ENCODE measurements at places on chromosomes 11 and 22. TPM values are rescaled to one million over a fixed set of nuclear protein-coding genes. Genes with fewer than 3 reads are reported as not detected.

Gene LAYN
- 40.2 TPM for total RNA-seq

Gene JAML
- total RNA-seq, result 2.4 TPM

Gene PLAAT5
- 4.2 TPM for total RNA-seq

- H3K36me3 ChIP-seq, result no peaks in the 10 kb centered on the region
- no peaks in the 10 kb centered on the region for H3K4me1 ChIP-seq
Observed at GRCh38 chr11:106389101-106389500, 311.6 kb downstream of the AASDHPPT start.

DNA sequence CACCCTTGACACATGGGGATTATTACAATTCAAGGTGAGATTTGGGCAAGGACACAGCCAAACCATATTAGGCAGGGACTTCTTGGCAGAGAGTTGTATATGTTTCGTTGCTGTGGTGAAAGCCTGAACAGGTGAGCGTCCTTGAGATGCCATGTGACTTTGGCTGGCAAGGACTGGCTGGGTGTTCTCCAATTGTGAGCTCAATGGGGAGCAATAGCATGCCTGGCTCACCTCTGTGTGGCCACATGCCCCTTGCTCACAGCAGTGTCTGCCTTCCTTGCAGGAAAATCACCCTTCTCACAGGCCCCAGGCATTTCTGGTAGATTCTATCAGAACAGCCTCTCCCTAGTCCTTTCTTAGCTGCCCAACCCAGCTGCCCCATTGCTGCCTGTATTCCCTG lies 105.5 kb downstream of the PARVA start:
- no peak for DNase-seq
- H3K27ac ChIP-seq, result no peak overlapping the region
- H3K4me3 ChIP-seq, result no peak overlapping the region
- no peaks in the 10 kb centered on the region for H3K27me3 ChIP-seq
- H3K36me3 ChIP-seq, result no peaks in the 10 kb centered on the region

- no peaks in the 10 kb centered on the region for H3K36me3 ChIP-seq
- no peaks in the 10 kb centered on the region for H3K4me1 ChIP-seq
- no peak overlapping the region for H3K4me3 ChIP-seq
- no peak for DNase-seq
- no peak overlapping the region for H3K27ac ChIP-seq
Observed at GRCh38 chr22:27378311-27378800, 423.2 kb downstream of the MN1 start.

DNA sequence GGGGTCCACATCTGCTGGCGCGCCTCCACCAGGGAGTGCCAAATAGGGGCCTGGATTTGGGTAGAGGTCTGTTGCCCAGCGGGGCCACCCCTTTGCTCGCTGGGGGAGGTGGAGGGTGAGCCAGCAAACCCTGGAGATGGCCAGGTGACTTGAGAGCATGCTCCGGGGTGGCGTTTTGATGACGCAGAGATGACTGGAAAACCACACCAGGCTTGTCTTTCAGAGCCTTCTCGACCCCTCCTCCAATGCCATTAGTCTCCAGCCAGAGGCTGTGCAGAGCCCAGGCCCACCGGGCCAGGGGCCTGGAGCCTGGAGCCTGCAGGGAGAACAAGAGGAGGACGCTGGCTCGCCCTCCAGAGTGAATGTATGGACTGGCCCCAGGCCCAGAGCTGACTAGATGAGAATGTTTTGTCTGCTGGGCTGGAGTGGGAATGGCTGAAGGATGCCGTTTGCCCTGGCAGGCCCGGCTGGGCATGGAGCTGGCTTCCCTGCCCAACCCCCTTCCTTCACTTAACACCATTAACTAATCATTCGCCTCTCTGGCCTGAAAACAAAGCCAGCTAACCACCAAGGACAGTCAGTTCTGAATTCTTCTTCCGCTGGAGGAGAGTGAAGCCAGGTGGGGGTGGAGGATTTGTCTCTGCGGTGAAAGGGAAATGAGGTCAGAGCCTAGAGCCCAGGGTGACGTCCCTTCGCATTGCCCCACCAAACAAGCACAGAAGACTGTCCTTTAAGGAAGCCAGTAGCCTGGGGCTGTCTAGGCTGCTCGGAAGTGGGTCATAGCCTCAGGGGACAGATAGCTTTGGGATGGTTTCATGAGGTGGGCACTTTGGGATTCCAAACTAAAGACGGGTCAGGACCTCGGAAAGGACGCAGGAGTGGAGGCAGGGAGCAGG lies 1.6 kb upstream of the MCAM start:
- no peaks in the 10 kb centered on the region for H3K36me3 ChIP-seq
- no peaks in the 10 kb centered on the region for H3K27me3 ChIP-seq
- H3K27ac ChIP-seq, result peak overlapping the region; percentile 93
- peaks cover 6% of the 10 kb centered on the region for H3K4me1 ChIP-seq
- no peak overlapping the region for H3K4me3 ChIP-seq

DNA sequence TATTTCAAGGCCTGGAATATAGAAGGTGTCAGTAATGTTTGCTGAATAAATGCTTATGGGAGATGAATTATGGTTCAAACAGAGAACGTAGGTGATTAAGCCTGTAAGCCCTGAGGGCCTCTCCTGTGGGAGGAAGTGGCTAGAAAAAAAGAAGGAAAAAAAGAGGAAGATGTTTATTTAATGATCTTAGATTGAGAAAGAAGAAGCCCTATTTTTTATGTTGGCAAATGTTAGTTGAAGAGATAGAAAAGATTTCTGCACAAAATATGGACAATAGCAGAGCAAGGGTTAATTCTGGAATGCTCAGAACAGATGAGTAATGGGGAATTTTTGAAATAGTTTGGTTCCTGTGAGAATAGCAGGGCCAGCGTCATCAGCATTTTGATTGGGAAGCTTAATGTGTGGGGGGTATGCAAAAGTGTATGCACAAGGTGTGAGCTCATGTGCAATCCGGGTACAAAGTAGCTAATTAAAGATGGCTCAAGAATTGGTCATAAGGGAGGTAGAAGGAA lies 95.7 kb downstream of the TEAD1 start:
- no peak for DNase-seq
- no peaks in the 10 kb centered on the region for H3K4me1 ChIP-seq
- no peak overlapping the region for H3K4me3 ChIP-seq

DNA sequence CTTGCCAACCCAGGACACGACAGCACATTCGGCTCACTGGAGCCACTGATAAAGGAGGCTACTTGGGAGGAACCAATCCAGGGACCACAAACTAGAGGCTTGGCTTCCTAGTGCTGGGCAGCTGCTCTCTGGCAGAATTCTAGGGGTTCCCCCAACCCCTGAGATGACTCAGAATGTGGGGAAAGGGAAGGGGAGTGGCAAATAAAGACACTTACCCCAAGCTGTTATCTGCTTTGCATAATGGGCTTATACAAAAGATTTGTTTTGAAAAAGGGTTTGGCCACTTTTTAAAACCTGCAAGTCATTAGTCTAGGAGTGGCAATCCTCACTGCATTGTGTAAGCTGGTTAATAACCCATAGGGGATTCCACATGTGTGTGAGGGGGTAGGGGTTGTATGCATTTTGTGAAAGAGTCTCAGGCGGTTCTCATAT lies 64.1 kb upstream of the LMO1 start:
- DNase-seq, result no peak
- no peaks in the 10 kb centered on the region for H3K4me1 ChIP-seq

DNA sequence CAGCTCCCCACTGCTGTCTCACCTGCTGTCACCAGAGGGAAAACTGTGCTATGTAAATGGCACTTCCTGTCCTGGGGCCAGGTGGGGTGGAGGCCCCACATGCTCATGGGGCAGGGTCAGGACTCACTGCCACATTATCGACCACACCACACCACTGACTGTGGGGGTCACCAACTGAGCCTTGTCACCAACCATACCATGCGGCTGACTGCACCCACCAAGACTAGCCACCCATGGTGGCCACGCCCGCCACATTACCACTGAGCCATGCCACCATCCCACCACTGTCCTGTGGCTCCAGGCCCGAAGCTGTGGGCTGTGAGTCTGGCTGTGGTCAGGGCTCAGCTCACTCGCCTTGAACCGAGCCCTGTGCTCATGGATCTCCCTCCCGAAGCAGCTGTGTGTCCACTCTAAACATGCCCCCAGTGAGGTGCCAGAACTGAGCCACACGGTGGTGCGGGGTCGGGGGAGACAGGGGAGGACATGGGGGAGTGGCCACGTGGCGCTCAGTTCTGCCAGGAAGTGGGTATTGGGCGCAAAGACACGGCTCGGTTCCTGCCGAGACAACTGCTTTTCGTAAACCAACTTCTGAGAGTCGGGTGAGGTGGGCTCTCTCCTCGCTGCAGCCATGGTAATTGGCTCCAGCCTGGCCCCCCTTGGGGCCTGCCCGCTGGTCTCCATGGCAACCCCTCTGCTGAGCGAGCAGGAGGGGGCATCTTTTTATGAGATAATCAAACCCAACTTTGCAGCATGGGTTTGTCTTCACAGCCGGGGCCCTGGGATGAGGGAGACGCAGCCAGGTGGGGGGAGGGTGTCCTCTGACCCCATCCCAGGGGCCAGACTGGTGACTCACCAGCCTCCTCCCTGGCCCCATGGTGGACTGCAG lies 23.2 kb downstream of the RTN4R start:
- no peaks in the 10 kb centered on the region for H3K4me1 ChIP-seq
- H3K27ac ChIP-seq, result no peak overlapping the region
- H3K36me3 ChIP-seq, result no peaks in the 10 kb centered on the region
- H3K27me3 ChIP-seq, result no peaks in the 10 kb centered on the region

GRCh38 chr11:134734141-134734845 lies 322.3 kb upstream of the B3GAT1 start:
- H3K36me3 ChIP-seq, result no peaks in the 10 kb centered on the region
- DNase-seq, result no peak
- no peaks in the 10 kb centered on the region for H3K27me3 ChIP-seq
- no peak overlapping the region for H3K27ac ChIP-seq

DNA sequence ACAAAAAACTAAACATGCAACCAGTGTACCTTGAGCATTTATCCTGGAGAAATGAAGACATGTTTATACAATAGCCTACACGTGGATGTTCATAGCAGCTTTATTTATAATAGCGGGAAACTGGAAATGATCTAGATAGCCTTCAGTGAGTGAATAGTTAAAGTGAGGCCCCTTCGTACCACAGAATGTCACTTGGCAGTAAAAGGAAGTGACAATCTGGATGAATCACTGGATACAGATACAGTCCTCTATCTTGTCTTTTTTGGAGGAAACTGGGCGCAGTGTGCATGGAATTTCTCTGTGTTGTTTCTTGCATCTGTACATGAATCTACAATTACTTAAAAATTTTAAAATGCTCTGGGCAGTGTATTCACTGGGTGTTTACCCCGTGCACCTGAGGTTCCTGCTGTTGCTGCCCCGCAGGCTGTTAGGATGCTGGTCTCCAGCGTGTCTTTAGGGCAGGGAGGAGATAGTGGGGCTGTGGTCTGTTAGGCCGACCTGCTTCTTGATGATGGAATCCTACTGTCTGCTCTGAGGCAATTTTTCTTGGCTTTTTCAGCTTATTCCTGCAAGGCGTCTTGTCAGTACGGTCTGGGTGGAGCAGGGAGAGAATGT lies 23.2 kb downstream of the DERL3 start:
- H3K27me3 ChIP-seq, result no peaks in the 10 kb centered on the region
- no peaks in the 10 kb centered on the region for H3K36me3 ChIP-seq
- DNase-seq, result no peak

- no peaks in the 10 kb centered on the region for H3K36me3 ChIP-seq
- H3K27me3 ChIP-seq, result no peaks in the 10 kb centered on the region
- no peaks in the 10 kb centered on the region for H3K4me1 ChIP-seq
- H3K27ac ChIP-seq, result no peak overlapping the region
- H3K4me3 ChIP-seq, result no peak overlapping the region
Observed at GRCh38 chr22:27935897-27936296, 16.8 kb upstream of the PITPNB start.

GRCh38 chr11:44899959-44900358 lies 50.7 kb downstream of the TP53I11 start:
- DNase-seq, result peak; percentile 51
- H3K4me1 ChIP-seq, result no peaks in the 10 kb centered on the region
- H3K27me3 ChIP-seq, result no peaks in the 10 kb centered on the region
- H3K36me3 ChIP-seq, result no peaks in the 10 kb centered on the region
- H3K27ac ChIP-seq, result no peak overlapping the region

GRCh38 chr11:94961255-94961654 lies 12.1 kb downstream of the CWC15 start:
- H3K4me1 ChIP-seq, result no peaks in the 10 kb centered on the region
- H3K4me3 ChIP-seq, result no peak overlapping the region
- DNase-seq, result no peak

DNA sequence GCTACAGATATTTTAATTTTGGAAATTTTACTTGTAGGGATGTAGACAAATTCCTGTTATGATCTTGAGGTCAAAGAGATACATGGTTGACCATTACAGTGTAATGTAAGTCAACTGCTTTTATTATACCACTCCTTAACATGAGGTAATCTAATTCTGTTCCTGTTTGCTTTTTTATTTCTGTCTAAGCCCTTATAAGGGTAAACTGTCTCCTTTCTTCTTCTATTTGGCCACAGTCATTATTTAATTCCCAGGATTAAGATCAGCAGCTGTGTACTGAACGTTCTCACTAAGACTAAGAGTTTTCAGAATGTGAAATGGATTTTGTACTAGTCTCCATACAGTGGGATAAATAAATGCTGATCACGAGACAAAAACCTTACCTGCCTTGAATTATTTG lies 32.8 kb downstream of the C2CD3 start:
- H3K36me3 ChIP-seq, result no peaks in the 10 kb centered on the region
- H3K4me1 ChIP-seq, result no peaks in the 10 kb centered on the region
- no peak for DNase-seq
- peak overlapping the region; percentile 72 for H3K27ac ChIP-seq
- no peak overlapping the region for H3K4me3 ChIP-seq
- H3K27me3 ChIP-seq, result no peaks in the 10 kb centered on the region

DNA sequence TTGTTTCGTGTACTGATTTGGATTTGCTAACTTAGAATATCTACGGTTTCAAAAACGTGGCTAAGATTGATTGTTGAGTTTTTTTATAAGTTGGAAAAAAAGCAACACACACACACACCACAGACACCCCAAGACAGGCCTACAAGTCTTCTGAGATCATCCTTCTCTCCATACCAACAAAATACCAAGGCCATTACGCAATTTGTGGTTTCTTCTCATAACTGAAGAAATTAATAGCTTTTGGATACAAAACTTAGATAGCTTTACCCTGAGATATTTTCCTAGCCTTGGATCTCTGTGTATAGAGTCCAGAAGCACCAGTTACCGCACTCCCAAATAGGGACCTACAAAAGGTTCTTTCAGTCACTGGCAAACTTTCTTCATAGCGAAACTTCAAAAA lies 113.6 kb downstream of the SIK3 start:
- peak overlapping the region; percentile 87 for H3K27ac ChIP-seq
- no peaks in the 10 kb centered on the region for H3K27me3 ChIP-seq

GRCh38 chr11:86625981-86626380 lies 46.4 kb downstream of the ME3 start:
- no peaks in the 10 kb centered on the region for H3K4me1 ChIP-seq
- no peak overlapping the region for H3K4me3 ChIP-seq
- no peak overlapping the region for H3K27ac ChIP-seq
- H3K27me3 ChIP-seq, result no peaks in the 10 kb centered on the region
- H3K36me3 ChIP-seq, result no peaks in the 10 kb centered on the region

DNA sequence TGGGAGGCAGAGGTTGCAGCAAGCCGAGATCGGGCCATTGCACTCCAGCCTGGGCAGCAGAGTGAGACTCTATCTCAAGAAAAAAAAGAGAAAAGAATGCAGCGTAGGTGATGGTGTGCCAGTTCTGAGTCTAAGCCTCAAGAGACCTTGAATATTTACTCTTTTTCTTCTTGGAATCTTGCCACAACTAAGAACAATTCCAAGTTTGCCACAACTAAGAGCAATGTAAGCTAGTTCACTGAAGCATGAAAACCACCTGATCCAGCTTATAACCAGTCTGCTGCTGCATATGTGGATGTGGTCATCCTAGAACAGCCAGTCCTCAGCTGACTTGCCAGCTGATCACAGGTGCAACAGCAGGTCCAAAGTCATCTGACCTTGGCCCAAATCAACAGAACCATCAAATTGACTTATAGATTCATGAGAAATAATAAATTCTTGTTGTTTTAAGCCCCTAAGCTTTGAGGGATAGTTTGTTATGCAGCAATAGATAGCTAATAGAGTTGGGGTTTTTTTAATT lies 25.4 kb upstream of the SEZ6L start:
- no peak overlapping the region for H3K27ac ChIP-seq
- no peak for DNase-seq
- H3K4me3 ChIP-seq, result no peak overlapping the region
- H3K36me3 ChIP-seq, result no peaks in the 10 kb centered on the region
- H3K4me1 ChIP-seq, result no peaks in the 10 kb centered on the region
